NCI-H1092 (cell line): ENCODE measurements at places on chromosomes 12 and 14.
A peak's percentile ranks its signal among the peaks of the same experiment; 100 is the strongest.

- DNase-seq: peak; percentile 3
These were observed 732 bp downstream of the ZNF664 start for GRCh38 chr12:123973552-123974341.

DNA sequence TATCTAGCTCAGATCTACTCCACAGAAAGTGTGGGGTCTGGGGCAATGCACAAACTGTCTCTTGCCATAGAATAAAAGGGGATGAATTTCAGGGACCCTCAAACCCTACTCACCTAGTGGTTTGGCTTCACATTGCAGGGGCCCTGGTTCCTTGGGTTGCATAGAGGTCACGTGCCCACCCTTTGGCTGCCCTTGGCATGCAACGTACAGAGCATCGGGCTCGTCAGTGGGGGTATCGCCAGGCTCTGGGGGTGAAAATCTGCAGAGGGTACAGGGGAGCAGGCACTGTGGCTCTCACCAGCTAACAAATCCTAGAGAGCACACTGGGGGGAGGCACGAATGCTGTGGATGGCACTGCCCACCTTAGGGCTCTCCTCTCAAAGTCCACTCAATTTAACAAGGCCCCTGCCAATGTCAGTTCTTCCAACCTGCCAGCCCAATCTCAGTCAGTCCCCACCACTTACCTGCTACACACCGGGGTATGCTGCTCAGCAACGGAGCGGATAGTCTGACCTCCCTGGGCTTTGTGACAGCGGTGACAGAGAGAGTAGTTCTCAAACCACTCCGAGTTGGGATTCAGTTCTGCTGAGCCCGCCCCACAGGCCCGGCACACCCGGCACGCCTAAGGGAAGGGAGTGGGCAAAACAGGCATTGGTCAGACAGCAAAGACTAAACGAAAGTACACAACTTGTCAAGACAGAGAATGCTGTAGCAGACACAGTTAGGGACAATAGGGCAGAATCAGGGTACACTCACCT lies 8.0 kb downstream of the KMT2D start:
- no peak for DNase-seq

- no peak for DNase-seq
These were observed 13.2 kb downstream of the TCL1B start for GRCh38 chr14:95699412-95699811.

- DNase-seq: no peak
These were observed 19.4 kb upstream of the LIMA1 start for GRCh38 chr12:50302686-50303085.

GRCh38 chr12:71399197-71399596 lies 40.4 kb upstream of the LGR5 start:
- DNase-seq: no peak
